COLO829 (cell line): ENCODE measurements at places on chromosomes 3 and 15.
A peak's percentile ranks its signal among the peaks of the same experiment; 100 is the strongest.

DNA sequence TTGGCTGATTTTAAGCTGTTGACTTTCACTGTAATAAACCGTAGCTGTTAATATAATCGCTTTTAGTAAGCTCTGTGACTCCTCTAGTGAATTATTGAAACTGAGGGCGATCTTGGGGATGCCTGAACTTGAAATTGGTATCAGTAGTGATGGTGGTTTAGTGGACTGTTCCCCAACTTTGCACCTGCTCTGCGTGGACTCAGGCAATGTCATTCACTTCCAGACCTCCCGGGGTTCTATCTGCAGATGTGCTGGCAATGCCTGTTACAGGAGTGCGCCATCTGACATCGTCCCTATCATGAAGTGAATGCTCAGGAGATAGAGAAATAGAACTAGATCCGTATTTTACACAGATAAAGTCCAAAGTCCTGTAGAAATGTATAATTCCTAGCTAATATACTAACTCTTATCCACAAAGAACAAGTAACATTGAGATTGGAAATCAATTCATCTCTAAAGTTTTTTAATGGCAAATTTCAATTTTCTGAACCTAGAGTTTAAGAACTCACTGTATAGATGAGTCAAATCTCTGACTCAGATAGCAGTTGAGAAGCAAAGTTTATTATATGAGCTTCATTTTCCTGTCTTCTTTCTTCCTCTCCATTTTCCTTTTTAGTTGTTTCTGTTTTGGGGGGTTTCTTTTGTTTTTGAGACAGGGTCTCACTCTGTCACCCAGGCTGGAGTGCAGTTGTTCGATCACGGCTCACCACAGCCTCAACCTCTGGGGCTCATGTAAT lies 51.8 kb downstream of the HEG1 start:
- DNase-seq = no peak

- peak; percentile 46 for DNase-seq
Measured at GRCh38 chr3:71657831-71658530, 67.2 kb downstream of the EIF4E3 start.

DNA sequence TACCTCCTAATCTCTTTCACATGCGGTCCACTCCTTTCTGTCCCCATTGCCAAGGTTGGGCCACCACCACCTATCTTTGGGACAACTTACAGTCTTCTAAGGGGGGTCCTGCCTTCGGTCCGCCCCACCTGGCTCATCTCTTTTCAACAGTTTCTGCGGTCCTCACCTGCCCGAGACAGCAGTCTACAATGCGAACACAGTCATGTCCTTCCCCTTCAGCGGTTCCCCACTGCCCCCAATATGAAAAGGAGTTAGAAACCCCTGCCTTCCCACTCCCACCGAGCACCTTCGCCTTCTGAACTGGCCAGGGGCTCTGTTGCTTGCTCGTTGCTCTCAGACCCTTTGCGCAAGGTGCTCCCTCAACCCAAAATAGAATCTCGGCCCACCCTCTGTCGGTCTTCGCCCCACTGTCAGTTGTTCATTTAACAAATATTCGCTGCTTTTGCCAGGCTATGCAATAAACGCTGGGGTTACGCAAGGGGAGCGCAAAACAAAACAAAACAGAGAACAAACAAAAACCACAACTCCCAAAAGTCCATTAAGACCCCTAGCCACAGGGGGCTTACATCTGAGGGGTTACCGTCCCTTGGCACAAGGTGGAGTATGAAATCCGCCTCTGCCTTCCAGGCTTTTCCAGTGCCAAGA lies 611 bp upstream of the FANCI start:
- DNase-seq = no peak

DNA sequence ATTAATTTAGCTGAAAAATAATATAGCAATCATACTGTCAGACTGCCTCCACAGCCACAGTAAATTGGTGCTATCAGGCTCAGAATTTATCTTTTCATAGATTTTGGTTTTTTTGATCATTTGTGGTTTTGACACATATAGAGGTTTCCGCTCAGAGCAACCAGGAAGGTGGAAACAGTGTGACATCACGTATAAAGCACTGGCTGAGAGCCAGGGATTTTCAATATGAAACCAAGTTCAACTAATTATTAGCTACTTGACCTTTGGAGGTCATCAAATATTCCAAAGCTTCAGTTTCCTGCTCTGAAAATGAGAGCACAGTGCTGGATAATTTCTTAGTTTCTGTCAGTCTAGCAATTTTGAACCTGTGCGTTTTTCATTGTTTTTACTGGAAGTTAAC lies 433.8 kb upstream of the SUCLG2 start:
- DNase-seq = no peak
